Mammary epithelial cell (primary cell): ENCODE measurements at places on chromosomes 5 and 9. TPM values are rescaled to one million over a fixed set of nuclear protein-coding genes. Genes with fewer than 3 reads are reported as not detected.

DNA sequence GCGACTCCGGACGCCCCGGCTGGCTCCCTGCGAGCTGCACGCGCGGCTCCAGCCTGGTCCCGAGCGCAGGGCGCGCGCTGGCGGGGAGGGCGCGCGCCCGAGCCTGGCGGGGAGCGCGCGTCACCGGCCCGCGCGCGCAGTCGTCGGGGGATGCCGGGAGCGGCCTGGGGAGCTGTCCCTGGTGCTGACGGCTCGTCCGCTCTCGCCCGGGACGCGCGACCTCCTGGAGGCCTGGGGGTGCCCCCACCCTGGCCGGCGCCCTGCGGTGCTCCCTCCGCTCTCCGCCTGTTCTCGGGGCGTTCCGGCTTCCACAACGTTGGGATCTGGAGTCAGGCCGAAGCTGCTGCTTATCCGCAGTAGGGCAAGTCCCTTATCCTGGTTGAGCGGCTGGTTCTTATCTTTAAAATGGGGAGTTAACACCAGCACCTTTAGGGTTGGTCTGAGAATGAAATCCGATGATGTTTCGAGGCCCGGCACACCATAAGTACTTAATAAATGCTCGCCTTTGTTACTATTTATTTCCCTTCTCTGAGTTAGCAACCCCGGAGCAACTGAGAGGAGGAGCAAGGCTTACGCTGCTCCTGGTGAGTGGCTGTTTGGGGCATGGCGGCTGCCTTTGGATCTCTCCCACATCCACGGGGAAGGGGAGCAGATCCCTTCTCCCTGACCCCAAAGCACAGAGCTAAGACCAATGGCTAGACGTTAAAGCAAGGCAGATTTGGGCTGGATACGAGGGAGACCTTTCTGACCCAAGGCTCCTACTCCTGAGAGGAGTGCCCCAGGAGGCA is at the start of gene FAM163B:
Gene FAM163B (minus strand): TSS at position 79 of the 788 bp plus-strand sequence. CDS start 29,166 bp downstream, outside the sequence.
- peak; percentile 9 for DNase-seq

- peak; percentile 79 for DNase-seq
Observed at GRCh38 chr5:168409591-168410458, 76.4 kb upstream of the RARS1 start.

Gene CDX1
- not detected for total RNA-seq

Gene PCDHA12
- 0.45 and 0.86 TPM in 2 replicates for total RNA-seq

Gene PCDHGA5
- 0.61 and 0.80 TPM in 2 replicates for total RNA-seq

GRCh38 chr9:37082214-37082765 is 38.1 kb upstream of the ZCCHC7 start:
- no peak for DNase-seq

DNA sequence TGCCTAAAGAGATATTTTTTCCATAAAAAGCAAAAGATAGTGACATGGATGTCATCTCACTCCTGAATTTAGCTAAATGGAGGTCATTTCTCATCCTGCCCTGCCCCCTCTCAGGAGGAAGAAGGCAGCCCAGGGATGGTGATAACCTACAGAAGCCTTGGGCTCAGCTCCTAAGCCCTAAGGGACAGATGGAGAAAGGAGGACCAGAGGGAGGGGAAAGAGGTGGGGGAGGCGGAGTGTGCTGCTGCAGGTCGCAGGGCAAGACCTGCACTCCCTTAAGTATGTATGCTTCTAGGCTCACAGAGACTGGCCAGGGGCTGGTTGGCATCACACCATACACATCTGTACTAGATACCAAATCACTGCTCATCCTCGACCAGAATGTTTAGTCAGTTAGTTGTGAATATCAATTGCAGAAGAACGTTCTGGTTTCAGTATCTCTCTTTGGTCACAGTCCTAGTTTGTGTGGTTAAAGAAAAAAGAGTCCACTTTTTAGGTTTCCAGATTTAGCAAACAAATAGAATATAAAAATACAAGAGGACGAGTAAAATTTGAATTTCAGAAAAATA is 18.4 kb upstream of the CDKN2AIPNL start:
- no peak for DNase-seq

DNA sequence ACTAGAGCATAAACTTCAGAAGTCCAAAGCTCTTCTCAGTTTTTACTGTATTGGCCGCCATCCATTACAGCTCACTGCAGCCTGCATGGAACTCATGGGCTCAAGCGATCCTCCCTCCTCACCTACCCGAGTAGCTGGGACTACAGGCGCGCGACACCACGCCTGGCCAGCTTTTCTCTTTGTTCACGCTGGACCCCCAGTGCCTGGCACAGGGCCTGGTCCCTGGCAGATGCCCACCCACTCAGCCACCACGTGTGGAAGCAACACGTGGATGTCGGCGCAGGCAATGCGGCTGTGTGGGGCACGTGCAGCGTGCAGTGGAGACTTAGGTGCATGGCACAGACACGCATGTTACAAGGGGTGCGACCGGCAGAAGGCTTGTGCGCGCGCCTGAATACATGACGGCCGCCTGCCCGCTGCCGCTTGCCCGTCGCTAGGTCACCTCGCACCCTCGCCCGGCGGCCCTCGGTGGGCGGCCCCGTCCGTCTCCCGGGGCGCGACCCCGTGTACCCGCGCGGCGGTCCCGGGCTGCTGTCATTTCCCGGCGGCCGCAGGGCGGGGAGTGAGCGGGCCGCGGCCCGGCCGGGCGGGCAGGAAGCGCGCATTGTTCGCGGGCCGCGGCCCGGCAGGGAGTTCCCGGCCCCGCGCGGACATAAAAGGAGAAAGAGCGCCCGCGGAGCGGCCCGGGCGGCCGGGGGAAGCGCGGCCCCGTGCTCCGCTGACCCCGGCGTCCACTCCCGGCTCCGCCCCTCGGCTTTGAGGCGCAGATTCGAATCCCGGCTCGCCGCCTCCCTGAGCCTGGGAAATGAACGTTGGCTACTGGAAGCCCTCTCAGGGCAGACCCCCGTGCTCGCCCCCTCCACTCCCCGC is 24.1 kb upstream of the PTGS1 start:
- DNase-seq = no peak

DNA sequence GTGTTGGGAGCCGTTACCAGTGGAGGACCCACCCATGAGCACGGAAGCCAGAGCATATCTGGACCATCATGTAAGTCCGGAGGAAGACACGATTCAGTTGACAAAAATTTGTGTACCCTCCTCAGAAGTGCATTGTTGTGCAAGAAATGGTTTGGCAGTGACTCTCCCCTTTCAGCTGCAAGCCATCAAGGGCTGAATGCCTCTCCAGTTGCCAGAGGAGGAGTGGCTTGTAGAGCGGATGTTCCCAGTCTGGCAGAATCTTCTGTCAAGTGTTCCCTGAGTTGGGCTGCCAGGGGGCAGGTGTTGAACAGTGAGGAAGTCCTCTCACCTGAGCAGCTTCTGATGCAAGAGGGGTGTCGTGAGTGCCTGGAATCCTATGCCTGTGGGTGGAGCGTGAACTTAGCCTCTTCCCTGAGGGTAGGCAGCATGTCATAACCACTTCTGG is 27.6 kb upstream of the CDKN2AIPNL start:
- DNase-seq = peak; percentile 98

Gene ICE1
- 26.8 and 28.5 TPM in 2 replicates for total RNA-seq

Gene AK8
- total RNA-seq = 1.2 TPM

DNA sequence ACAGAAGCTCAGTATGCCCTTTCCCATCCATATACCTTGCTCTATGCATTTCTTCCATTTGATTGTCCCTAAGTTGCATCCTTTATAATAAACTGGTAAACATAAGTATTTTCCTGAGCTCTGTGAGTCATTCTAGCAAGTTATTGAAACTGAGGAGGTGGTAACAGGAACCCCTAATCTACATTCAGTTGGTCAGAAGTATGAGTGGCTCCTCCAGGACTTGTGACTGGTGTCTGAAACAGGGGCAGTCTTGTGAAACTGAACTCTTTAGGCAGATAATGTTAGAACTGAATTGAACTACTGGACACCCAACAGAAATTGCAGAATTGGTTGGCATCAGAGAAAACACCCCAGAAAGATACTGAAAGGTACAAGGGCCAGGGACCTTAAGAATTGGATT is 133.1 kb upstream of the POU5F2 start:
- DNase-seq = no peak

- no peak for DNase-seq
Observed at GRCh38 chr9:129664746-129665388, 580 bp upstream of the PRRX2 start.

Gene CEL
- total RNA-seq = 0.50 TPM

Gene PCDHB13
- 0.27 and 0.64 TPM in 2 replicates for total RNA-seq

Gene PFDN1
- 65.0 and 82.1 TPM in 2 replicates for total RNA-seq
